ENCODE measurements at places on chromosomes 5 and 9.

DNA sequence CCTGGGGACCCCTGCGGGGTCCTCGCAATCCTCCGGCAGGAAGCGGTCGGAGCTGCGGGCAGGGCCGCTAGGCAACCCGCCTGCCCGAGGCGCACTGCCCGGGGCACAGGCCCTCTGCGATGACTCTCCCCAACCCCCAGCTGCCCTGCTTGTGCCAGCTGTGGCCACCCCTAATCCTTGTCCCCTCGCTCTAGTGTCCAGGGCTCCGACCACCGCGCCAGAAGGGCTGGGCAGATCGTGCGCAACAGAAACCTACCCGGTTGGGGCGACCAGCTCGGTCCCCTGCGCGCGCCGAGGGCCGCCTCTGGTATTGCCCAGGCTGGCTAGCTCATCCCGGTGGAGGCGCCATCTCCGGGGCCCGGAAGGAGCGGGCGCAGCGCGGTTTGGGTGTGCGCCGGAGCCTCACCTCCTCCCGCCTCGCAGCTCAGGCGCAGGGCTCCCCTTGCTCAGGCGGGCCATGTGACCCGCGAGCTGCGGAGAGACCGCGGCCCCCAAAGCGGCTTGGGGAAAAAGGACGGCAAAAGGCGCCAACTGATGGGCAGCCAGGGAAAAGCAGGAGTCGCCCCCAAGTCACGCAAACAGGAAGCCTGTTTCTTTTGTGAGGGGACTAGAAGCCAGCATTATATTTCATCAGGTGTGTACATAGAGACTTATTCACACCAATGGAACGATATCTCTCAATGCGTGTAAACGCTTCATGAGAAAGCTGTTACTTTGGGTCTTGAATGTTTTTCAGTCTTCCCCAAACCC is 46.8 kb upstream of the RNF20 start:
- no peak for DNase-seq

GRCh38 chr5:9015260-9015936 is 530.5 kb downstream of the SEMA5A start:
- DNase-seq = no peak

GRCh38 chr9:14119694-14120514 is 194.0 kb downstream of the NFIB start:
- DNase-seq = no peak

DNA sequence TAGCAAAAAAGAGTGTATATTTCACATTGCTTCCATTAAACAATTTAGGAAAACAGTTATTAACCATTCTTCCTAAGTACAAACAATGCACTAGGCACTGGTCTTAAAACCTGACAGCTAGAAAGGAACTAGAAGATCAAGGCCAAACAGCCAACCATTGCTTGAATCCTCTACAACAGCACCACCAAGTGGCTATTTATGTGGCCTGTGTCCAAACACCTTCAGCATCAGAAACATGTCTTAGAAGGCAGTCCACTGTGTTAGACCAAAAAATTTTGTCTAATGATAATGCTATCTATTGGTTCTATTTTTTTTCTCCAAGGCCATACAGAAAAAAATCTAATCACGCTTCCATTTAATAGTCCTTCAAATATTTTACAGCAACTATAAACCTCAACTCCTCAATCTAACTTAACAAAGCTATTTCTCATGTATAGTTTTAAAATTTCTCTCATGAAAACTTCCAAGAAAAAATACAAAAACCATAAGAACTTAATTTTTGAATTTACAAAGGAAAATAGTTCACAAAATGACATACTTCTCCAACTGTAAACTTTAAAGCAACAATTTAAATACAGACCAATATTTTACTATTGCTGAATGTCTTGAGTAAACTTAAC is 36.1 kb downstream of the CAAP1 start:
- no peak for DNase-seq

DNA sequence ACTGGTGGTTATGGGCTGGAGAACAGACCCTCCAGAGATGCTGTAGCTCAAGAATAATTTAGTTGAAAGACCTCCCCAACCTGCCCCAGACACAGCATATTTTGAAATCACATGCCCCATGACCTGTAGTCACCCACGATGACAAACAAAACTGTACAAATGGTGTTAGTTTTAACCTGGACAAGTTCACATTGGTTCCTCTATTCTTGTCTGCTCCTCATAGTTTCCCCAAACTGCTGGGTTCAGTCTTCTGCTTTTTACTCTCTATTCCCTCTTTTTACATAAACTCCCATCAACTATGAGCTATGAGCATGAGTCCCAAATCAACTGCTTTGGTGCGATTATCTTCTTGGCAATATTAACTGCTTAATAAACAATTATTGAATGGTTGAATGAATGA is 365.3 kb upstream of the CLINT1 start:
- no peak for DNase-seq

DNA sequence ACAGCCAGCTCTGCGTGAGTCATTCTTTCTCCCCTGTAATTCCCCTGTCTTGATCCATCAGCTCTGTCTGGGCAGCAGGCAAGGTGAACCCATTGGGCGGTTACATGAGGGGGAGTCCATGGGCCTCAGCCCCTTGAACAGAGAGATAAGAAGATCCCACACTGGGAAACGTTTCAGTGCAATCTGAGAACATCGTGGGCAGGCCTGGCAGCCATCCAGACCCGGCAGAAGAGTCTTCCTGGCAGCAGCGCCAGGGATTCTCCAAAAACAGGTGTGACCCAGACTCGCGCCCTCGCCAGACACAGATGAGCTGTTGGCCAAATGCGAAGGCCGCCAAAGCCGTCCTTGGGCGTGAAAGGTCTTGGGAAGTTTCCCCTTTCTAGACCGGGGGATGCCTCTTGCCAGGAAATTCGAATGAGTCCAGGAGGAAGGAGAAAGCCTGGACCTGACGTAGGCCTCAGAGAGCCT is 6.4 kb upstream of the SLC12A7 start:
- DNase-seq = no peak

DNA sequence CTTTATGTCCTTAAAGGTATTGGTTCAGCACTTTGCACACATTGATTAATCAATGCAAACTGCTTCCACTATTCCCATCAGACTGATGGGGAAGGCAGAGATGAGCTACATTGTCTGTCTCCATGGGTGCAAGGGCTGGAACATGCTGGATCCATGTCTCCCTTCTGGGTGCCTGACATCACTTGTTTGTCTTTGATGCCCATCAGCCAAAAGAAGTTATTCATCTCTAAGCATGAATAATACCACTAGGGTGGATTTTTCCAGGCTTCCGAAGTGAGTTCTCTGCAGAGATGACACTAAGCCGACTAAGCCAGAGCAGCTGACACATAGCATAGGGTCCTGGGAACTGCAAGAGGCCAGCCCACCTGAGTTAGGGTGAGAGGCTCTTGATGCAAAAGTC is 8.7 kb downstream of the FGF1 start:
- no peak for DNase-seq

- no peak for DNase-seq
These were observed 76.8 kb downstream of the MRPL36 start for GRCh38 chr5:1722877-1723276.

GRCh38 chr5:156400231-156400986 is 73.4 kb downstream of the SGCD start:
- no peak for DNase-seq

GRCh38 chr5:5467737-5468136 is 45.3 kb downstream of the ICE1 start:
- no peak for DNase-seq

DNA sequence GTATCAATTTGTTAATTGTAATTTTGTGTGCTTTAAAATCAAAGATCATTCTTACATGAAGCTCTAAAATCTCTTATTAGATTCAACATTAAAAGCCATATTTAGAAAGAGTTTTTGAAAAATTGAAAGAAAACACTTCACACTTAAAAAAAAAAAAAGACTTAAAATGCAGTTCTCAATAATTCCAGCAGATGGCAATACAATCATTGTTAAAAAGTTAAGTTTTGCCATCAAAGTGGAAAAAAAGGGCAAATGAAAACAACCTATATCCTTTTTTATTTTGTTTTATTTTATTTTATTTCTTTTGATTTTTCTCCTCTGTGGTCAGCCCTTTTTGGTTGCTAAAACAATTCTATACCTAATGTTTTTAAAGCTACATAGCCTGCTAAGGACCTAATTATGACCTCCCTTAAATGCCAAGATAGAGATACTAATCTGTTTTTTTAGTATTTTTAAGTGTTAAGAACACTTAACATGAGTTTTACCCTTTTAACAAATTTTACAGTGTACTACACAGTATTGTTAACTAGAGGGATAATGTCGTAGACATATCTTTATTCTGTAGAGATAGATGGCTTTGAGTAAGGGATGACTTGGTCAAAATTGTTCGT is 154.2 kb upstream of the DAB2 start:
- DNase-seq = no peak

DNA sequence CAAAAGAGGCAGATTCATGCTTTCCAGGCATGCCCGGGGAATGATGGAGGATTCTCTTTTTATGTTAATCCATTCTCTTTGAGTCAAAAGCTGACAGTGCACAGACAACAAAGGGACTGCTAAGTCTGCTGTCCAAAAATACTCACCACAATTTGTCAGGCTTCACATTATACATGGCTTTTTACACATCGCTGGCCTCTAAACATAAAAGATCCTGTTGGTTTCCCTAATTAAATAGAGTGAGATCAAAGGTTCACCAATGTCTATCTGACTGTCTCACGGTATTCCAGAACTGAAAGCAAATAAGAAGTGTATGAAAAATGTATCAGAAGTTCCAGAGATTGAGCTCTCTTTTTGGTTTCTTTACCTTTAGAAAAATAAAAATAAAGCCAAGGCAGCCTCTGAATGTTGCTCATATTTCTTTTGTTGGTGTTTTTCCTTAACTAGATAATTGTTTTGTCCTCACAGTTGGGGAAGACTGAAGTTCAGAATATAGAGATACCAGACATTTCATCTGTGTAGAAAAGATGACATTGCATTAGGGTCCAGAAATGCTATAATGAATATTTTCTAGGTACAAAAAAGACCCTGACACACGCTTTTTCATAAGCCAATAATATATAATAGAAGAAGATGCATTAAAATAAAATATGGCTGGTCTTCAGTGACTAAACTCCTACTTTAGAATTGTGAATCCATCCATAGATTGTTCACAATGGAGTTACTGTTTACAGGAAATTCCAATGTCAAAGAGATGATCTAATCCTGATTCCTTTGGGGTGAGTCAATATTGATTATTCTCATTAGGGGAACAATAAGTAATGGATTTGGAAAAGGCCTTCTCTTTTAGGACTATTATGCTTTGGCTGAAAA is 688.2 kb upstream of the CDH6 start:
- no peak for DNase-seq

GRCh38 chr5:83576341-83576740 is 104.8 kb downstream of the VCAN start:
- no peak for DNase-seq

GRCh38 chr5:56054666-56055065 is 59.9 kb upstream of the IL6ST start:
- DNase-seq = no peak

GRCh38 chr9:134390947-134391318 is 64.7 kb downstream of the RXRA start:
- DNase-seq = no peak

DNA sequence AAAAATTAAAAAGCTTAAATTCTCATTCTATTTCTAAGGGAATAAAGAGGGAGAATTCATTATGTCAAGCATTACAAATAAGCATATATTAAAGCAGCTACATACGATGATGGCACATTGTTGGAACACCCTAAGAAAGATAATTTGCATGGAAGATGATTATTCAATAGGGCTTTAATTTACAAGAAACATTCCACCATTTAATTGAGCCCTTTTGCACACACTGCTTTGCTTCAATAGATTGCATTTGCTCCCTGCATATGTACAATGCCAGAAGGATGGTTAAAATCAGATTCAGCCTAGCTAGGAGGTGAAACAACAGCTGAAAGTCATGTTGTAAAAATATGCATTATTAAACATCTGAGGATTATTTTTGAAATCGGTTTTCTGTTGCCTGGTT is 21.8 kb downstream of the KIAA1958 start:
- no peak for DNase-seq

GRCh38 chr5:87185838-87186237 is 81.8 kb upstream of the RASA1 start:
- DNase-seq = no peak

- DNase-seq = no peak
These were observed 332.4 kb downstream of the KCTD16 start for GRCh38 chr5:144503123-144503522.

- no peak for DNase-seq
These were observed 114.4 kb downstream of the PBX3 start for GRCh38 chr9:125861405-125862058.

- no peak for DNase-seq
These were observed 120.6 kb downstream of the C9orf50 start for GRCh38 chr9:129500161-129500862.

DNA sequence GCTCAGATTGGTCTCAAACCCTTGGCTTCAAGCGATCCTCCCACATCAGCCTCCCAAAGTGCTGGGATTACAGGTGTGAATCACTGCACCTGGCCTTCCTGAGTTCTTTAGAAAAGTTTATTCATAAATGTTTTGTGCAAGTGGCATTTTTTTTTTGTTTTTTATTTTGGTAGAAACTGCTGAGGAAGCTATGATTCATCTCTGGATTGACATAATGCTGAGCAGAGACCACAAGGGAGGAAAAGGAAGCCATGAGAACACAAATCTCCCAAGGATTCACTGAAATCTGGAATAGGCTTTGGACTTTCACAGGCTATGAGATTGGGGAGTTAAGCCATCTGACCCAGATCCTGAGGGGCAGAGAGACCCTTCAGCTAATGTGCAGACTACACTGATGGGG is 3.4 kb upstream of the SLC46A2 start:
- DNase-seq = no peak

DNA sequence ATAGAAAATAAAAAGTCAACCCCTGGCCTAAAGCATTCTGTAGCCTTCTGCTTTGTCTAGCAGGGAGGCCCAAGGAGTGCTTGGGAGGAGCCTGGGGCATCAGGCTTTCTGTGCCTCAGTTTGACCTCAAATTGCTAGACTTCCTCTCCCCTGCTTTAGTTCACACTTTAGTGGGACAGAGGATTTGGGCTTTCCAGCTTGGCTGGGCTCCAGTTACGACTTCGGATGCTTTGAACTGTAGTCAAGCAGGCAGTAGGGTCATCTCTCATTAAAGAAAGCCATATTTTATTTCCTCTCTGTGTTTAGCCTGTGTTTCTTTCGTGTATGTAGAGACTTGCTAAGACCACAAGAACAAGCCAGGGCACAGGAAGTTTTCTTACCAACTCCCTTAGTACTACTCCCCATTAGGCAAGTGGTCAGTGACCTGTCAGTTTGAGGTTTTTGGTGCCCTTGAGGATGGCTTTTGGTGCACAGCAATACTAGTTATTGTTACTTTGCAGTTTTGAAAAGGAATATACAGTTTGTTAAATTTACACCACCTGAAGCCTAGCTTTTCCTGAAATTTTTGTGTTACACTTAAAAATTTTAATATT is 334.7 kb downstream of the NDUFS4 start:
- DNase-seq = no peak

GRCh38 chr5:69013481-69013880 is 80.3 kb upstream of the SLC30A5 start:
- DNase-seq = no peak

GRCh38 chr5:17329571-17329970 is 112.1 kb downstream of the BASP1 start:
- DNase-seq = no peak

- DNase-seq = no peak
These were observed 94.8 kb upstream of the PHYKPL start for GRCh38 chr5:178327446-178327845.

Measured in T-helper 22 cell (primary cell).